Esophagus mucosa (tissue), 1 donor: ENCODE measurements at places on chromosomes 16 and 17. TPM values are rescaled to one million over a fixed set of nuclear protein-coding genes. Genes with fewer than 3 reads are reported as not detected.

The CASKIN1 gene
- 0.08 TPM for total RNA-seq

The SUPT6H gene
- total RNA-seq = 31.8 TPM

The VEZF1 gene
- total RNA-seq = 22.2 TPM

The LITAFD gene
- total RNA-seq = not detected

The CUEDC1 gene
- total RNA-seq = 23.8 TPM

The VAT1L gene
- total RNA-seq = 0.08 TPM

DNA sequence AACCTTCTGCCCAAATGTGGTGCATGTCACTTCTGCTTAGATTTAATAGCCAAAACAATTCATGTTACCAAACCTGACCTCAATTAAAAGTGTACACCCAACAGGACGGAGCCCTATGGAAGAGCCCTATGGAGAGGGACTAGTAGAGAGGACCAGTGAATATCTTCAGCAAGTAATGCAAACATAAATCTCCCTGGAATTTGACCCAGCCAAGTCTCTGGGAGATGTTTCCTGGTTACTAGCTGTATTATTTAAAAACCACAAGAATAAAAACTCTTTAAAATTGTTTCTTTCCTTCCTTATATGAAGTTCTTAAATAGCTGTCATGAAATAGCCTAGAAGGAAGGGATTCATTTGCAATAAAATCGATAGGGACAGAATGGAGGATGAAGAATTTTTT lies 255.8 kb downstream of the CDH11 start:
- no peak for ATAC-seq

GRCh38 chr17:31811101-31811500 lies 47.9 kb downstream of the COPRS start:
- no peak for ATAC-seq

- peak; percentile 61 for ATAC-seq
Observed at GRCh38 chr17:1491443-1492248, 840 bp downstream of the MYO1C start.

GRCh38 chr17:74325743-74326379 lies at the start of gene KIF19:
Gene KIF19, plus strand, starts transcription at chr17:74326226. Its CDS starts 124 bp downstream, at chr17:74326350.
- peak; percentile 32 for ATAC-seq

- ATAC-seq = no peak
Observed at GRCh38 chr17:69062860-69063581, 2.3 kb upstream of the ABCA9 start.

- ATAC-seq = no peak
Observed at GRCh38 chr16:6009151-6009550, 911.6 kb upstream of the EEF2KMT start.

DNA sequence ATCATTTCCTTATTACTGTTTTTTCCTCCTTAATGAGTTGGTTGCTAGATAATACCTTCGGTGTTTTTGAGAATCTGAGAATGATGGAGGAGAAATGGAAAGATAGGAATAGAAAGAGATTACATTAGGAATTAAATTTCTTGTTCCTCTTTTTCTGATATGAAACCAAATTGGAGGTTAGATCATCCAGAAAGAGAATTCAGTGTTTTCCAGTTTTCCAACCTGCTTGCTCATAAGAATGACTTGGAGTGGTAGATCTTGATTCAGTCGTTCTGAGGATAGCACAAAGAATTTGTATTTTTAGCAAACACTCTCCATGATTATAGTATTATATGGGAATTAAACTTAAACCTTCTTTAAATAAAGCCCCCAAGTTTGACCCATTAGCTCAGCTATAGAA lies 35.9 kb downstream of the PITPNC1 start:
- no peak for ATAC-seq

- peak; percentile 89 for ATAC-seq
Observed at GRCh38 chr17:19753051-19753509, 5.0 kb upstream of the ALDH3A1 start.

- ATAC-seq = no peak
Observed at GRCh38 chr16:52265446-52265861, 281.5 kb downstream of the TOX3 start.

GRCh38 chr17:20986767-20987510 lies 55.9 kb downstream of the USP22 start:
- ATAC-seq = no peak

GRCh38 chr17:2214929-2215615 lies 88.5 kb downstream of the SMG6 start:
- no peak for ATAC-seq

DNA sequence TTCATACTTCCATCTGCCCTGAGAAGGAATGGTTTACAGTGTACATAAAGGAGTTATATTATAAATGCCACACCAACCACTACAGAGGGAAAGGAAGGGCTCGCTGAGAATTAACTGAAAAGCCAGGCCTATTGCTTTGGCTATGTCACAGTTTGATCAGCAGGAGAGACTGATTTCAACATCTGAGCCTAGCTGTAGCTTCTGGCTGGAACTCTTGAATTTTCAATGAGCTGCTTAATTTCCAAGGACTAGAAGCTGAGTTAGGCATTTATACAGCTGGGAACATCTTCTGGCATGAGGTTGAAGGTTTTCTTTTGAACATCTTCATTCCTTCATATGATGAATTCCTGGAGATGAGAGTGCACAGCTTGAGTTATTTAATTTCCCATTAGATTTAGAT lies 47.6 kb upstream of the GNAO1 start:
- ATAC-seq = no peak

DNA sequence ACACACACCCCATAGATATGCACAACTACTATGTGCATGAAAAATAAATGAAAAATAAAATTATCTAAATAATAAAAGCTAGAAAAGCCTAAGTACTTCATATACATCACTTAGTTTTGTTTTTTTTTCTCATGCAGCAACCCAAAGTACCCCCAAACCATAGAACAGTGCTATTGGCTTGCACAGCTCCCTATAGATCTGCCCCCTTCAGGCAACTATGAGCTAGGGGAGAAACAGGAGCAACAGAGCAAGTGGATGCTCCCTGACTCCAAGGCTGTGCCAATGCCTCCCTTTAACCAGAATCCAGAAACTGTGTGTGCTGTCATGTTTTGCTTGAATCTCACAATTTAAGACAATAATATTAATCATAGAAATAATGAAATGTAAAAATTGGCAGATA lies 605.5 kb downstream of the TOX3 start:
- ATAC-seq = no peak

- peak; percentile 10 for ATAC-seq
Observed at GRCh38 chr17:77880711-77881450, 77.6 kb upstream of the TNRC6C start.

DNA sequence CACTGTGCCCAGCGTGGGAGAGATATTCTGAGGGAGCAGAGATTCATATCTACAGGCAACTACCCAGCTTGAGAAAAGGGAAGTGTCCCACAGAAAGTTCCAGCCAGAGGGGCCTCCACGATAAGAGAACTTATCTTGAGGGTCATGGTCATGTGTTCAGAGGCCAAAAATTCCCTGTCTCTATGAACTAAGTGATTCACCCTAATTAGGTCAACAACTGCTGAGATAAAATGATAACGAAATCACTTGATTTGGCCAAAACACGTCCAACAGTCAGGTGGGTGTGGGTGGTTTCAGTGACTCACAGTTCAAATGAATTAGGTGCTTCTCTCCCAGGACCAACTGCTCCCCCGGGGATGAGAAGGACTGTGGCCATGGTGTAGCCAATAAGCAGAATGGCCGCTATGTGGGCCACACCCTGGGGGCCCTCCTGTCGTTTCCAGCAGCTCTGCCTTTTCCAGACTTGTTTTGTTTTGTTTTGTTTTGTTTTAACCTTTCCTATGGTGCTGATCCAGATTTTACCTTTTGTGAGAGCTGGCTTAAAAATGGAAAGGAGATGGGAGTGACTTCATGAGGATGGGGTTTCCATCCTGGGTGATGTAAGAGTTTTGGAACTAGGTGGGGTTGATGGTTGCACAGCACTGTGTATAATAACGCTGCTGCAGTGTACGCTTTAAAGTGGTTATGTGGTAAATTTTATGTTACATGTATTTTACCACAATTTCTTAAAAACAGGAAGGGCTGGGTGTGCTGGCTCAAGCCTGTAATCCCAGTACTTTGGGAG lies 8.7 kb downstream of the DNAI2 start:
- no peak for ATAC-seq

GRCh38 chr16:66629856-66630255 lies 25.4 kb downstream of the CMTM3 start:
- ATAC-seq = no peak

- peak; percentile 62 for ATAC-seq
Observed at GRCh38 chr16:15502041-15502725, 67.8 kb downstream of the BMERB1 start.

- no peak for ATAC-seq
Observed at GRCh38 chr16:870856-871561, 70.5 kb upstream of the GNG13 start.

GRCh38 chr16:30887927-30888326 lies 6.0 kb downstream of the BCL7C start:
- no peak for ATAC-seq

DNA sequence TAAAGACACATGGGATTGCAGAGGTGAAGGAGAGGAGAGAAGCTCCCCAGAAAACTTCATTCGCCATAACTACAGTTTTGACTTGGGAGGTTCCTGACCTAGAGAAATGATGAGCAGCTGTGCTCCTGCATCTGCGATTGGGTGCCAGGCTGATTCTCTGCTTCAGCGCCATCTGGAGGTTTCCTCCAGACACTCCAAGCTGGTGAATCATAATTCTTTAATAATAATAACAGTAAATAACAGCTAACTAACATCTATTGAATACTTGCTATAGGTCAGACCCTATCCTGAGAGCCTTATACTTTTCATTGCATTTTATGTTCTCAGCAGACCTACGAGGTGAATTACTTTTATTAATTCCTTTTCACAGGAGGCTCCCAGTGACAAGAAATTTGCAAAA lies 575.8 kb downstream of the TOX3 start:
- ATAC-seq = peak; percentile 23
